Ovary (tissue), 10 donors: ENCODE measurements at places on chromosomes 3 and 15. TPM values are rescaled to one million over a fixed set of nuclear protein-coding genes. Genes with fewer than 3 reads are reported as not detected.
A peak's percentile ranks its signal among the peaks of the same experiment; 100 is the strongest.

The SLC2A2 gene
- not detected for total RNA-seq

The POMGNT2 gene
- 44.3 TPM for total RNA-seq

The C3orf22 gene
- not detected for total RNA-seq

The ROPN1 gene
- not detected for total RNA-seq

The WNT7A gene
- not detected for total RNA-seq

The CTSH gene
- total RNA-seq, result 157 TPM

The GOLGA6D gene
- total RNA-seq, result 0.10 TPM

The MAP1A gene
- total RNA-seq, result 4.6 TPM

The KNL1 gene
- total RNA-seq, result 1.1 TPM

The ATP13A5 gene
- total RNA-seq, result not detected

The STAB1 gene
- 50.0 TPM for total RNA-seq

The SCAANT1 gene
- total RNA-seq, result not detected

DNA sequence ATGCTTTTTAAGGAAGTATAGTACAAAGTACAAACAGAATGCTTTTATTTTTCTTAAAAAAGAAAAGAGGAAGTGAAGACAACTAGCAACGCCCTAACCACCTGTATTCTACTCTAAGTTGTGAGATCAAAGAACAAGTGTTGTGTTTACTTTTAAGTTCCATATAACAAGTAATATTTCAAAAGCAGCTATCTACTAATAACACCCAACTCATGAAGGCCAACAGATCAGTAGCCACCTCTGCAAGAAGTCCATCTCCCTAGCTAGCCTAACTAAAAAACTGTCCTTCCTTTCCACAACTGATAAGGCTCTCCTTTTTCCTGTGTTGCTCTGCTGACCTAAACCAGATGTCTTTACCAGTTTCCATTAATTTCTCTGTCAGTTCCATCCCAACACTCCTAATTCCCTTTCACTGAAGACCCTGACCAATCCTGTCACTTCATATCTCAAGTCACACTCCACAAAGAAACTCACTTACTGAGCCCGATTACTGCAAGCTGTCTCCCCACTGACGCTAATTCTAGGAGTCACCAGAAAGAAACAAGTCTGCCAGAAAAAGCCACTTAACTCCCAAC is 26.9 kb downstream of the PHC3 start:
- DNase-seq, result no peak

DNA sequence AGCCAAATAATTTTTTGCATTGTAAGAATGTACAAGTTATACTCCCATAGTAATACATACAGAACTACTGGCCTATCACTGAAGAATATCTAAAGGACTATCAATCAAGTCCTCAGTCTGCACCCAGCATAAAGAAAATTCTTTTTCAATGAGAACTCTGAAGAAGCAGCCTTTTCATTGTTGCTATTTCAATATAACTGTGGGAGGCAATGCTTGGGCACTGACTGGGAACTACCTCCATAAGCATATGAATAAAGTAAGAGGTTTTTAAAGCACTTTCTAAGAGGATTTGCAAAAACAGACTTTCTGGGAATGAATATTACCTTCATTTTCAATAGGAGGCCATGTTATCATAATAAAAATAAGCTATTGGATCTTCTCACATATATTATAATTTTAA is 24.6 kb upstream of the NECTIN3 start:
- no peak for DNase-seq

DNA sequence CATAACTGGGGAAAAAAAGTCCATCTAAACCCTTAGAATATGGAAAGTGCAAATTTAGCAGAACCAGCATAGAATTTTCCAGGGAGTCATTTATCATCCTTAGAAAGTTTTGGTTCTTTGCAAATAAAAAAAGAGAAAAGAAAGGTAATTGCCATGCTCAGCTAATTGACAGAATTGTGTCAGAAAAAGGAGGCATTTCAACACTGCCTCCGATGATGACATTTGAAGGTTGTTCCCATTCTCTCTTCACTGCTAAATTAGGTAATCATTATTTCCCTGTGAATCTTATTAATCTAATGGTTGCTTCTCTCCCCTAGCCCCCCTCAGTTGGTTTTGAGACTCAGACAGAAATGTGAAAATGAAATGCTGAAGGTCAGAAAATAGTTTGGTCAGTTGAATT is 139.2 kb downstream of the PDCD6IP start:
- DNase-seq, result no peak

DNA sequence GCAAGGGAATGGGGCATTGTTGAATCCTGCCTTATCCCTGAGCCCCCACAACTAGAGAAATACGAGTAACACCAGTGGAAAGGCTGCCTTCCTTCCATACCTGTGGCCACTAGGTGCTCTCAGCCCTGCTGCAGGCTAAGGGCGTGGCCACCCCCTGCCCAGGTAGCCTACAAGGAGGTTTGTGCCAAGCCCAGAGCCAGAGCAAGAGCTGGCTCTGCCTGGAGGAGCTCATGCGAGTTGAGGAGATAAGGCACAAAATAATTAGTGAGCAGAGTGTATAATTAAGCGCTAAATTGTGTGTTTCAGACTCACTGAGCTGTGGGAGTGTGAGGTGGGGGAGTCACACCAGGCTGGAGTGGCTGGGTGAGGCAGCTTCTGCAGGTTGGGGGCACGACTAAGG is 49.2 kb downstream of the TPRA1 start:
- no peak for DNase-seq

GRCh38 chr3:111035316-111035715 is 36.3 kb upstream of the NECTIN3 start:
- DNase-seq, result no peak

DNA sequence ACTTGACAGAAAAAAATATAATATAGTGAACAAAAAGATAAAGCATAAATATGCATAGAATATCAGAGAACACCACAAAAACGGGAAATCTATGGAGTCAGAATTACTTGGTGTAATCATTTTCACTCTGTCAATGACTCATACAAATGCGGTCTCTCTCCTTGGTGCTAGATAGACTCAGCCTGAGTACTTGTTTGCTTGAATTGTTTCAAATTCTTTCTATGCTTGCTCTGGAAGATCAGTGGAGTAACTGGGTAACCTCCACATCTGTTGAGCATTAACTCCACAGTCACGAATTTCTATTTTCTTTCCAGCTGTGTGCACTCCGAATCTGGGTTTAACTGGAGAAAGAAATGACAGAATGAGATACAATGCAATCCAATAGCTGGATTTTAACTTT is 760.4 kb downstream of the ZPLD1 start:
- no peak for DNase-seq

DNA sequence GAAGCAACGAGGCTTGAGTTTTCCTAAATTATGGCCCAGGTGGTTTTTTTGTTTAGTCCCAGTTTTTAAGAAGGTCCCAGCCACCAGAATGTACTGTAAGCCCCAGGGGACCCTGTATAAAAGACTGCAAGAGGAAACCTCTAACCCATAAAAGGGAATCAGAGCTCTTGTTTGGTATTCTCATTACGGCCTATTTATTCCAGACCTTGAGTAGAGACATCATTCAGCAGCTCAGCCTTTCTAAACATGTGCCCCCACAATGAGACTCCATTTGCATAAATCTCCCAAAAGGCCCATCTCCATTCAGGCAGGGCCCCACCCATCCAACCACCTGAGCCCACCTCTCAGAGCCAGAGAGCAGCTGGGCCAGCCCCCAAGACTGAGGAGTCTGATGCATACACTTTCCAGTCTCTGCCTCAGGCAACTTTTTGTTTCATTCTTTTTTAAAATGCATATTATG is 25.7 kb downstream of the ZDHHC3 start:
- no peak for DNase-seq

DNA sequence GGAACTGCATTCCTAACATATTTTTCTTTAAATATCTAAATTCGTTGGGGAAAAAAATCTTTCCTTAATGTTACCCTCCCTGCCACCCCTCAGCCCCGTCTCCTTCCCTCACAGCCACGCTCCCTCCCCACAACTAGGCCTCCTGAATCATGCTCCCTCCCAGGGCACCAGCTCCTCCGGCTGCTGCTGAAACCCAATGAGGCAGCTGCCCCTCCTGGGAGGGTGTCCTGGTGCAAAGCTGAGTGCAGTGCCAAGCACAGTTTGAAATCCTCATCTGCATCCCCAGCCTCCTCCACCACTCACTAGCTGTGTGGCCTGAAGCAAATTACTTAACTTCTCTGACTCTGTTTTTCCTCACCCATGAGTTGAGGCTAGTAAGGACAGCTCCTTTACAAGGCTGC is 2.7 kb upstream of the NR2E3 start:
- DNase-seq, result no peak

GRCh38 chr15:74443100-74443909 is 9.5 kb upstream of the SEMA7A start:
- DNase-seq, result no peak

DNA sequence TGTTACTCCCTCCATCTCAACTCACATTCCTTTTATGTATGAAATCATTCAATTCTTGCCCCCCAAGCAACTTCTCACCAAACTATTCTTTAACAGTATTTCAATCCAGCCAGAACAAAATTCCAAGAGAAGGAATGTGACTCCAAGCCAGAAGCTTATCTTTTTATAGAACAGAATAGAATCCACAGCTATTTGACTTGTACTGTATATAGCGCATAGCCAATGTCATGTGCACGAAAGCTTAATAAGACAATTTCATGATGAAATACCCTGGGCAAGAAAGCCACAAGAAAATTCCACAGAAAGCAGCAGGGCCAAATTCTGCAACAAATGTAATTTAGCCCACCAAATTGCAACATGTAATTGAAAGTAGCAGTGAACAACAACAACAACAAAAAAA is 127.6 kb upstream of the UBE2E2 start:
- DNase-seq, result no peak

- DNase-seq, result no peak
Observed at GRCh38 chr3:129205109-129205832, 21.6 kb upstream of the CNBP start.

DNA sequence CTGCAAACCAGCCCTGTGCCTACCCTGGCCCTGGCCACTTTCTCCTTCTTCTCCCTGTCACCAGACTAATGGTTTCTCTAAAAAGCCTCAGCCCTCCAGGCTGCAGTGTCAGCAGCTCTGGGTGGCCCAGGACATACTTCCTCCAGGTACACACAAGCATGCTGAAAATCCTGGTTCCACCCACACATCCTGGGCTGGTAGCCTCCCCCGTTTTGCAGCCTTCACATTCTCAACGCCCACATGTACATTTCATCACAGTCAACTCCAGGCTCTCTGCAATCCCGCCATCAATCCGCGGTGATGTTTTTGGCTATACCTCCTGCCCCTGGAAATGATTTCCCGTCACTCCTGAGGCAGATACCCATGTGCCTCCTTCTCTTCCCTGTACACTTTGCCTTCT is 59.4 kb downstream of the MAGEF1 start:
- DNase-seq, result no peak

DNA sequence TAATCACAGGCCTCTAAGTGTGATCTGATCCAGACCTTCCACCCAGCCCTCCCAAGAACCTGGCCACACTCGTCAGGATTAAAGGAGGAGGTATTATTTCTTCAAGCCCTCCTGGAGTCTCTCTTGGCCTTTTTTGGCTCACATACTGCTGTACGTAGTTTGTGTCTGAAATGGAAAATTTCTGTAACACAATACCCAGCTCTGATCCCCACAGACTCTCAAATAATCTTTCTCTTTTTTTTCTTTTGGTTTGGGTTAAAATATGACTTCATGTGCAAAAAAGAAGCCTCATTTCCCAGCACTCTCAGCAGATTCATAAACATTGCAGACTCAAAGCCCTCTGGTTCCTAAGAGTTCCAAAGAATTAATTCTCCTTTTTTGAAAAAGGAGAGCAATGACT is 96.5 kb upstream of the PHLDB2 start:
- no peak for DNase-seq

- DNase-seq, result no peak
Observed at GRCh38 chr3:13135251-13135810, 62.1 kb upstream of the IQSEC1 start.

GRCh38 chr15:67652586-67652985 is 110.1 kb downstream of the MAP2K5 start:
- no peak for DNase-seq

- no peak for DNase-seq
Observed at GRCh38 chr3:72418244-72418643, 430.0 kb downstream of the SHQ1 start.

DNA sequence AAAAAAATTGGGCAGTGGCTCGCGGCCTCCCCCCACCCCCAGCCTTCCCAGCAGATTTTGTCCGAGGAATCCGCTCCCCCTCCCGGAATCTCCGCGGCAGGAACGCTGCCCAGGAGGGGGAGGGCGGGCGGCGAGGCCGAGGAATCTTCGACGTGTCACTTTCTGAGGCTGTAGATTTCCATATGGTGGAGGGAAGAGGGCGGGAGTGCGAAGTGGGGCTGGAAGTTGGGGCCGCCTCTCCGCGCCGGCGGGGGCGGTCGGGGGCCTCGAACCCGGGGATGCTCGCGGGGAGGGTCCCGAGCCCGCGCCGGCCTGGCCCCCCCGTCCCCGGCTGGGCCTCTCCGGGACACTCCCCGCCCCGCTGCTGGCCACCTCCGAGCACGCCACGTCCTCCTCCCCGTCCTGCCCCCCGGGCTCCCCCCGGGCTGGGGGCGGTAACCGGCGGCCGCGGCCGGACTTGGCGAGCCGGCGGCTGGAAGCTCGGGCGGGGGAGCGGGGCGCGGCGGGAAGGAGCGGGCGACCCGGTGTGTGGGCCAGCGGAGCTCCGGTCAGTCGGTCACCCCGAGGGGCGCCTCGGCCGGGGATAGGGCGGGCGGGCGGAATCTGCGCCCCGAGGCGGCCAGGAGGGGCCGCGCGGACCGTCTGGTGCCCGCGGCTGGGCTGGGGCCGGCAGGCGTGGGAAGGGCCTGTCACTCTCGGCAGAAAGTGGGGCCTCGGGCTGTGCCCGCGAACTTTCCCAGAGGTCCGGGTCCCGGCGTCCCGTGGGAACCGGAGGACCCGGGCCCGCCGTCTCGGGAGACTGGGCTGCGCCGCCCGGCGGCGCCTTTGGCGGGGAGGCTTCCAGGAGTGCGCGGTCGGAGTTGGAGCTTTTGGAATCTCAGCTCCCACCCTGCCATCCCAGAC is 951 bp downstream of the FNDC3B start:
- DNase-seq, result peak; percentile 82

GRCh38 chr3:71401695-71402231 is 181.8 kb downstream of the FOXP1 start:
- DNase-seq, result no peak

DNA sequence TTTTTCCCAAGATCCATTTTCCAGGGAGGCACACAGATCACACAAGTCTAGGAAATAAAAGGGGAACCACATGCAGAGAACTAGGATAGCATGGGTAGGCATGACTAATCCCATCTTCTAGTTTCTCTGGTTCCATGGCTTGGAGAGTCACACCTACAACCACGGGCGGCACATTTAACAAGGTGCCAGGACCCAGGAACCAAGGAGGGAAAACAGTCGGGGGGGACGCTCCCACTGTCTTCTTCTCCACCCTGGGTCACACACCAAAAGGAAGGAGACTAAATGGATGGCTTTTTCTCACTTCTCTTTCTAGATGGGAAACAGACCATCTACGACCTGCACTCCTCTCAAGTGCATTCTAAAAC is 4.6 kb upstream of the SMCO1 start:
- DNase-seq, result no peak

- no peak for DNase-seq
Observed at GRCh38 chr15:88621789-88622604, 857 bp downstream of the AEN start.
